ENCODE measurements at places on chromosomes 13 and 19.

- no peak for DNase-seq
Measured at GRCh38 chr13:50608370-50608769, 235.1 kb downstream of the DLEU7 start.

GRCh38 chr13:35179494-35179893, 237.4 kb downstream of the NBEA start:
- peak; percentile 65 for DNase-seq

- DNase-seq = no peak
Measured at GRCh38 chr19:48617146-48617937, 1.6 kb downstream of the RPL18 start.

GRCh38 chr13:65417953-65418352, 1812.2 kb downstream of the PCDH9 start:
- DNase-seq = peak; percentile 13

DNA sequence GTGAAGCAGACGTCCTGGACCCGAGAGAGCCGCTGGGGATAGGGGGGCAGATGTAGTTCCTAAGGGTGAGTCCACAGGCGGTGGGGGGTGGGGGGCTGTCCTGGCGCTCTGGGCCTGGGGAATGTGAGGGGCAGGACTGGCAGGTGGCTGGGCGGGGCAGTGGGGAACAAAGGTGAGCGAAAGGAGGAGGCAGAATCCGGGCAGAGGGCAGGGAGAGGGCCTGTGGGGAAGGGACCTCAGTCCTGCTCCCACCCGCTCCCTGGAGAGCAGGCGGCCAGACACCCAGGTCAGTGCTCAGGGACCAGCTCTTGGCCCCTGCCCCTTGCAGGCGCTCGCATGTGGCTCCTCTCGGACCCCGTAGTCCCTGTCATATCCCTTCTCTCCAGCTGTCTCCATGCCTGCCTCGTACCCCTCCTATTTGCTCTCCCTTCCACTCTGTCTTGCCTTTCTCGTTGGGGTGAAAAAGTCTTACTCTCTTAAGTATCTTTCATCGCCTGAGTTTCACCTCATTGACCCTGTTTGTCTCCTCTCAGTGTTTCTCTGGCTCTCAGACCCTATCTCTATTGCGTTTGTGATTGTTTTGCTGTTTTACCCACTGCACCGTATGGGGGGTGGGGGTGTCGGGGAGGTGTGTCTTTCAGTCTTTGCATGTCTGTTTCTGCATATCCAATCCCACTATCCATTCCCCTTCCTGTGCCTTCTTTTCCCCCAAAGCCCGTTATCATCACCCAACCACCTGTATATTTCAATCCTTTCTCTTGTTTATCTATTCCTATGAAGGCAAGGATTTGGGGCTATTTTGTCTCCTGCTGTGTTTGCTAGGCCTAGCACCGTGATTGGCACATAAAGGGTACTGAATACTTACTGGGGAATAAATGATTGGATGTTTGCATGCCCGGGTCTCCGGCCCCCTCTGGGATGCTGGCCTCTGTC, 5.8 kb downstream of the SPHK2 start:
- no peak for DNase-seq
